ENCODE measurements at places on chromosomes 1 and 21.
A peak's percentile ranks its signal among the peaks of the same experiment; 100 is the strongest.

DNA sequence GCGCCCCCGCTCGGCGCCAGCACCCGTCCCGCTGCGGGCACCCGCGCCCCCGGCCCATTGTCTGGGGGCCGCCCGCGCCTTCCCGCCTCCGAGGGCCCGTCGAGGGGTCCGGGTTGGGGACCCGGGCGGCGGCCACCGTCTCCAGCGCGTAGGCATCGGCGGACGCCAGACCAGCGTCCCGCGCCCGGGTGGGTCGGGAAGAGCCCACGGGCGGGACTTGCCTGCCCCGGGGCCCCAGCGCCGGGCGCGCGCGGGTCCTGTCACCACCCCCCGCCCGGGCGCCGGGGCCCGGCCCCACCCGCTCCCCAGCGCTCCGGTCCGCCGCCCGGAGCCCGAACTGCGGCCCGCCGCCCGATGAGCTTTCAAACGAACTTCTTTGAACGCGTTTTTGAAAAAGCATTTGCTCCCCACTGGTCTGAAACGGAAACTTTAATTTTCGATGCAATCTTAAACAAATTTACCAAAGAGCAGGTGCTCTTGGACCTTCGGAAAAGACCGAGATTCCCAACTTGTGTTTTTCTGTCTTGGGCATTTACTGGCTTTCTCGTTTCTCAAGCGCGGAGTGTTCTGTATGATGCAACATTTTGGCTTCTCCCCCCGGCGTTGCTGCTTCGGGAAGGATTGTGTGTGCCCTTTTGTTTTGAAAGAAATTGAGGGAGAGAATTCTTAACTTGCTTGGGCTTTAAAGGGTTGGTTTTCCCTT is 615 bp downstream of the CLIC4 start:
- DNase-seq: no peak

- DNase-seq: no peak
Measured at GRCh38 chr1:27536010-27536757, 46.2 kb upstream of the WASF2 start.

DNA sequence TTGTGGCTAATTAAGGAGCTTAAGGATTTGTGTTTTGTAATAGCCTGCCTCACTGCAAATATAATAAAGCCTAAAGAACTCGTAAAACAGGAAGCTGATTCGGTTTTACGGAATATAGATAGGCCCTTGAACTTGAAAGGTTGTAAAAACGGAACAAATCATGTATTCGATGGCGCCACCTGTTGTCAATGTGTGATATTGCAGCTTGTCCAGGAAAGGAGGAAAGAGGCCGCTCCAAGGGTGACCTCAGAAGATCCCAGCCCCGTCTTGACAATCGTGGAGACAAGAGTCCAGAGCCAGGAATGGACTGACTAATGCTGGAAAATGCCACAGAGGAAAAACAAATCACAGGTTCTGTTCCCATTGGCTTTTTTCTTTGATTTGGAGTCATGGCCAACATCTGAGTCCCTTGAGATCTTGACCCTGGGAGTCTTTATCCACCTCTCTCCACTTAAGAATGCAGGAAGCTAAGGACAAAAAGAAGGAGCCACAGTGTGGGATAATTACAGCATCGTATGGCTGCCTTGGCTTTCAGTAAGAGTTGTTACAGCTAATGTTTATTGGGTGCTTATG is 7.0 kb upstream of the IGSF21 start:
- peak; percentile 60 for DNase-seq

DNA sequence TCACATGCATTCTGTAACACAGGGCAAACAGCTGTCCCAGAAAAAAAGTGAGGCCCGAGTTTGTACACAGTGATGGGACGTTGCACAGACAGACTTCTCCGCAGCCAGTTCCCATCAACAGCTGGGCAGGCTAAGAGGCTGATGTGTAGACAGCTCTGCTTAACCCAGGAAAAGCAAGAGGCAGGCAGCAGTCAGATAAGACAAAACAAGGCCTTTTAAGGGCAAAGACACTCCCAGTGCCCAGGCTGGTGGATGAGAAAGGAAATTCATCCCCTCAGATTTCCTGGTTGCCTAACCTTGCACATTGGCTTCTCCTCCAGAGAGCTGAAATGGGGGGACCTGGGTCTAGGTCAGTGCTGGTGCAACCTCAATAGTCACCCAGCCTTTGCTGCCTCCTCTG is 17.2 kb upstream of the PHLDA3 start:
- no peak for DNase-seq
